H54 (cell line): ENCODE measurements at places on chromosomes 2 and 18.

DNA sequence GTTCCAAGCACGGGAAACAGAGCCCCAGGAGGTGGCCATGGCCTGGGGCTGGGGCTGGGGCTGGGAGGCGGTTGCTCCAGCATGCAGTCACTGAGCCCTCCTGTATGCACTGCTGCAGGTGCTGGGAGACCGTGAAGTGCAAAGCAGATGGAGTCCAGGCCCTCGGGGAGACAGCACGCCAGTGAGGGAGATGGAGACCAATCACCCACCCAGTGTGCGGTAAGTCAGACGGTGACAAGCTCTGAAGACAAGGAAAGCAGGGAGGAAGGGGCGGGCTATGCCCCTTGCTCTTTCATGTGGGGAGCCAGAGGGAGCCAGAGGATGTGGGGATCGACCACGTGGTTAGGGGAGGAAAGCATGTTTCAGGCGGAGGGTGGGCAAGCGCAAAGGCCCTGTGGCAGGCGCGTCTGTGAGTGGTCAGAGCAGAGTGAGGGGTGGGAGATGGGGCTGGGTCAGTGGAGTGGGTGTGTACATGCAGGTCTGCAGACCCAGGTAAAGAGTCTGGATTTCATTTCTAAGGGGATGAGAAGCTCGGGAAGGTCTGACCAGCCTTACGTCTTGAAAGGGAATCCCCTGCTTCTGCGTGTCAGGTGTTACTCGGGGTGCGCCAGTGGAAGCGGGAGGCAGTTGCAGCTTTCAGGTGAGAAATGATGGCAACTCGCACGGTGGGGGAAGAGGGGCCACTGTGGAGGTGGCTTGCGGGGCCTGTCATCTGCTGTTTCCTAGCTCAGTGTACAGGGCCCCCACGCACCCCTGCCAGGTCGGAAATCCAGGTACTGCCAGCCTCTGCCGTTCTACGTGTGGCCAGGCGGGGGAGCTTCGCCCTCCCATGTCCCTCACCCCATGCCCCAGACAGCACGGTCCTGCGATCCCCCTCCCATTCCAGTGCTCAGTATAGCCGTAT, 19.4 kb downstream of the RRM2 start:
- DNase-seq: no peak

- peak; percentile 53 for DNase-seq
Measured at GRCh38 chr2:235793163-235793752, 299.4 kb downstream of the AGAP1 start.

DNA sequence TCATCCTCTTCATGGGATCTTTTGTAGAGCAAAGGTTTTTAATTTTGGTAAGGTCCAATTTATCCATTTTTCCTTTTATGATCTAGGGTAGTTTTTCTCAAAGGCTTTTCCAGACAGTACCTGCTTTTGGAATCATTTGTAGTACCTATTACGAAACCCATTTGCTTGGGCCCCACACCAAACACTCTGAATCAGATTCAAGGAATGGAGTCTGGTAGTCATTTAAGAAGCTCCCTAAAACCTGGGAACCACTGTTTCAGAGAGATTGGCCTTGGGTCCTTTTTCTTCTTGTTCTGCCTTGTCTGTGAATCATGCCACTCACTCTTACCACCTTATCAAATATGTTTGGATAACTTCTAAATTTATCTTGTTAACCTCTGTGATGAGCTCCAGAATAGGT, 40.3 kb downstream of the OSBPL6 start:
- DNase-seq: no peak

- no peak for DNase-seq
Measured at GRCh38 chr18:35289727-35290093, 319 bp downstream of the ZSCAN30 start.

GRCh38 chr2:77013457-77013856, 508.7 kb downstream of the LRRTM4 start:
- no peak for DNase-seq

GRCh38 chr18:61742565-61743429, 150.0 kb downstream of the RNF152 start:
- DNase-seq: no peak

DNA sequence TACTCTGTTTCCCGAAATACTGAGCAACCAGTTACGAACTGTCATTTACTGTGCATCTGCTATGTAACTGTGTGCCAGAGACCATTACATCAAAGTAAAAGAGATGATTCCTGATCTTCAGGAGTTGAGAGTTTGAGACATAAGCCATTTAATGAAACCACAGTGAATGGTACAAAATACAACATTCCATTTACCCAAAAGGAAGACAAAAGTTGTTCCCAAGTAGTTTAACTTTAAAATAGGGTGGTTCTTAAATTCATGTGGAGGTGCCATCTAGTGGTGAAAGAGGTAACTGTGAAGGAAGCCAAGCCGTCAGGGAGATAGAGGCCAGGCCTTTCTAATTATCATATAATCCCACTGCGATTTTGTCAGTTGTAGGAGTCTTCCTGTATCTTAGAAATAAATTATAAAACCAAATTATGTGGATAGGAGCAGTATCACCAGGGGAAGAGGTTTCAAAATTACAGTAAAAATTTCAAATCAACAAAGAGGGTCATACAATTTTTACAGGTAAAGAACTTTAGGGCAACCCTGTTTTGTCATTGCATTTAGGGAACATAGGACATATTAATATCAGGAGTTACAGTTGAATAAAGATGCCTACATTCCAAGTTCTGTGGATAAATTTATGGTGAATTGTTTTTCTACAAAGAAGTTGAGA, 67.7 kb downstream of the EPAS1 start:
- DNase-seq: peak; percentile 30

- DNase-seq: no peak
Measured at GRCh38 chr2:9074930-9075329, 71.4 kb upstream of the MBOAT2 start.

- DNase-seq: no peak
Measured at GRCh38 chr2:238601433-238602222, 174.9 kb downstream of the ASB1 start.

GRCh38 chr2:30185178-30185577, 38.4 kb downstream of the YPEL5 start:
- DNase-seq: no peak

DNA sequence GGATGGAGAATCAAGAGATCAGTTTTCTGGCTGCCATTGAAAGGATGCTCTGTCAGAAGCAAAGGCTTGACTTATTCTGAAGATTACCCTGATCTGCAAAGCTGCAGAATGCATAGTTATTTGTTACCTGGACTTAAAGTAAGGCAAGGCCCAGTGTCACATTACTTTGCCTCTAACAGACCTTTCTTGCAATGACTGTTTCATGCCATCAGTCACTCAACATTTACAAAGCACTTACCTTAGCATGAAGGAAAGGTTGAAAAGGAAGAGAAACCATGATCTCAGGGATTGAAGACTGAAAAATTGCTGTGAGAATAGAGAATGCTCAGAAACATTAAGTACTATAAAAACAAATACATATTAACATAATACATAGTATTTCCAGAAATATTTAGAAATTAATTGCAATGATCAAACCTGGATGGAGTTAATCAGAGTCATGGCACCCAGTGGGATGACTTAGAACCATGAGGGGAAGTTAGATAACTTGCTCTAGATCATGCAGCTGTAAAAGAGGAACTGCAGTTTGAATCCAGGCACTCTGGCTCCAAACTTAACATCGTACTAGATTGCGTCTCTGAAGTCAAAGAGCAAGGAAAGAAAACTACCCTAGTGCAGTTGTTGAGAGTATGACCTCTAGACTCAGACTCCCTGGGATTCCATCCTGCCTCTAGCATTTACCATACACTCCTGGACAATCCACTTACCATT, 26.5 kb upstream of the FAM117B start:
- DNase-seq: no peak

GRCh38 chr2:45394842-45395241, 216.2 kb downstream of the SRBD1 start:
- no peak for DNase-seq

- no peak for DNase-seq
Measured at GRCh38 chr2:236848501-236848900, 237.2 kb upstream of the COPS8 start.

GRCh38 chr2:200383380-200384110, 77.1 kb downstream of the SPATS2L start:
- no peak for DNase-seq

DNA sequence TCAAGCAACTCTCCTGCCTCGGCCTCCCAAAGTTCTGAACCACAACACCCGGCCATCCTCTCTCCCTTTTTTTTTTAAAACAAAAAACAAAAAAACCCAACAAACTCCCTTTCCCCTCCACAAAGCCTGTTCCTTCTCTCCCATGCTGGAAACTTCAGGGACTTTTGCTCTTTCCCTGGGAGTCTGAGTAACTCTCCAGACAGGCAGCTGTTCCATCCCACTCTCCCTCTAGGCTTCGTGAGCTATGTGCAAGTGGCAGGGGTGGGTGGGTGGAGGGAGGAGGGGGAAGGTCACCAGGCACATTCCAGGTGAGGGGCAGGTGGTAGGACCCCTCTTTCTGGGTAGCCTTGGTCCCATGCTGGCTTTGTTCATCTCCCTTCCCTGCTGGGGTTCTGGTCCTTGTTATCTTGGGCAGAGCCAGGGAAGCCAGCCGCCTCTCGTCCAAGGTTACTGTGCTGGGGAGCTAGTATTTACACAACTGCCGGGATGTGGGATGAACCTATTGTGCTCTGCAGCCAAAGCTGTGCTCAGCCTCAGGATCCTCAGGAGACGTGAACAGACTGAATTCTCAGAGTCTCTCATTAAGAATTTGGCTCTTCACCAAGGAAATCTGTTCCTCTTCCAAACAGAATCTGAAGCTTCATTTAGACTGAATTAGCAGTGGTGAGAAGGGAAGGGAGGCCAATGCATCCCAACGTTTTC, 106.9 kb downstream of the LIPG start:
- DNase-seq: no peak

GRCh38 chr2:27249891-27250651, 12.8 kb downstream of the SLC30A3 start:
- no peak for DNase-seq

DNA sequence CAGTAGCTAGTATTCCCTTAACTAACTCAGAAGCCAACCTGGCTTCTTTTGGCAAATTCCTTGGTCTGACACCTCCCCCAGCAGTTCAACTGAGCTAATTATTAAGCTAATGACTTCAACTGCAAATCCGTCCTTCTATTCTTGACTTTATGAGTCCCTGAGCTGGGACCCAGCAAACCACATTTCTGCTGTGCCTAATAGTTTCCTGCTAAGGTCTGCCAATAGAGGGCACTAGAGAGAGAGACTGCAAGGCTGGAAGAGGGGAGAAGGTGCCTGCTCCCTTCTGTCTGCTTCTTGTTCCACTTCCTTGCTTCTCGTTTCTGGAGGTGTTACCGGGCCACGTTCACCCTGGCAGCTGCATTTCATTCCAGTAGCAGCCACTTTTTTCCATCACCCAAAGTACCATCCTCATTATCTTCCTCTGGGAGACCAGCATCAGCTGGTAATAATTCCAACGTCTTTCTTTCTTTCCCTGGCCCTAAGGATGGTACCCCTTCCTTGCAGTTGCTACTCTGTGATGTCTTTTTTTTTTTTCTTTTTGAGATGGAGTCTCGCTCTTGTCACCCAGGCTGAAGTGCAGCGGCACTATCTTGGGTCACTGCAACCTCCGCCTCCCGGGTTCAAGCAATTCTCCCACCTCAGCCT, 352.0 kb downstream of the TNS1 start:
- peak; percentile 39 for DNase-seq

DNA sequence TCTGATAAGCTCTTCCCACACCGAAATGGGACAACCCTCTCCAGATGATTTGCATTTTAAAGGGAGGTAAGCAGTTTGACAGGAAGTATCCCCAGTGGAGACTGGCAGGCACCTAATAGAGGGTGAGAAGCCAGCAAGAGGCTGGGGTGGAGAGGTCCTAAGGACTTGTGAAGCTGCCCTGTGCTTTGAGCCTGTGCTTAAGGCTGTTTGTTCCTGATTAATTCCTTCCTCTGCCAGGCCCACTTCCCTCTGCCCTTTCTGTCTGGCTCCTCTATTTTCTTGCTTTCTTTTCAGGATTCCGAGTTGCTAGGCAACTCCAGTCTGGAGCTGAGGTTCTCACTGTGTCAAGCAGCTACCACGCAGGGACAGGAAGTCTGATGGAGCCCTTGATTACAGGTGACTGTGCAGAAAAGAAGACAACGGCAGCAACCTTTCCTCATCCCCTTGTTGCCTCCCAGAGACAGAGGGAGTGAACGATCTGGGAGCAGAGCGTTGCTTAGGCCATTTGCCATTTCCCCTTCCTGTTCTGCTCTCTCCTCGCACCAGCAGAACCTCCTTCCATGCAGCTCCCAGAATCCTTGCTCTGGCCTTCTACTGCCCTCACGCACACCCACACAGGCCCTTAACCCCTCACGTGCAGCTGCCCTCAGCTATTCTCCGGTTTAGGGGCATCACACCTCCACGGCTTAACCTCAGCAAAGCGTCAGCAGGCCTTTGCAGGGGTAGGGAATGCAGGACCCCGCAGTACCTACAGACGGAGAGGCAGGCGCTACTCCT, 103.6 kb upstream of the CELF4 start:
- no peak for DNase-seq

- peak; percentile 54 for DNase-seq
Measured at GRCh38 chr2:38376346-38377049, 575 bp downstream of the ATL2 start.

GRCh38 chr18:9210966-9211365, 74.4 kb downstream of the ANKRD12 start:
- DNase-seq: no peak

- DNase-seq: no peak
Measured at GRCh38 chr2:20667151-20667530, 197 bp downstream of the GDF7 start.

DNA sequence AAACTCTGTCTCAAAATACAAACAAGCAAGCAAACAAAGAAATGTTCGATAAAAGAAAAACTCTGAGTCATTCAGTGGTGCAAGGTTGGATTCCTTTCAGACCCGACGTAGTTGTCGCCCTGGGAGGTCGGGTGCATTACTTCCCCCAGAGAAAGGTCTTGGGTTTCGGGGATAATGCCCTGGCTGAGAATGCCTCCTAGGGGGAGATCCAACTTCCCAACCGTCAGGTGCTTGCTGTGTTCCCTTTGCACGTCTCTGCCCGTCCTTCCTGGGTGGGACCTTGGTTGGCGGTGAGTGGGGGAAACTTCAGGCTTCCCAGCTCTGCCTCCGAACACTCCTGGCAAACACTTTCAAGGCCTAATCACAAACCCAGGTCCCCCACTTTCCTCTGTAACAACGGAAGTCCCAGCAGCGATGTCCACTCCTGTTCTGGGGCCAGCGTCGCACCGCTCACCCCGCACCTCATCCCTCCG, 609 bp downstream of the TPGS2 start:
- no peak for DNase-seq

GRCh38 chr2:149152469-149152953, 114.0 kb downstream of the LYPD6B start:
- no peak for DNase-seq

DNA sequence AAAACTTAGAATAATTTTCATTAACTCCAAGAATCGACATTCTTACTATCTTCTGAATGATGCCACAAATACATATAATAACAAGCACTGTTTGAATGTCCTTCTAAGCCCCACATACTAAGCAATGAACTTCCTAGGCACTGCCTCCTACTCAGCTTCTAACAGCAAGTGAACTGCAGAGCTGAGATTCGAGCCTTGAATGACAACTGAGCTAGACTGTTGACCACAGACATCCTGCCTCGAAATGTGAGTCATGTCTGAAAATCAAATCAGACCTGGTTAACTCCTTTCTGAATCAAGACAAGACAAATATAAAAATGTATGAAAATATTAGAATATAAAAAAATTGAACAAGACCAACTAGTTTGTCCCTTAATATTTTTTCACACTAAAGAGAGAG, 108.1 kb downstream of the MYT1L start:
- peak; percentile 13 for DNase-seq
